ENCODE measurements at places on chromosomes 5 and 9. TPM values are rescaled to one million over a fixed set of nuclear protein-coding genes. Genes with fewer than 3 reads are reported as not detected.

The SH3TC2 gene
- total RNA-seq = 0.65 TPM

The DMAC1 gene
- total RNA-seq = 8.7 TPM

The SOHLH1 gene
- not detected for total RNA-seq

The ENHO gene
- total RNA-seq = not detected

The PCDHA9 gene
- total RNA-seq = 0.18 TPM

The FGF10 gene
- total RNA-seq = 3.8 TPM

The HAND1 gene
- total RNA-seq = not detected

The JAKMIP2 gene
- total RNA-seq = 0.57 TPM

The FAM151B gene
- 8.0 TPM for total RNA-seq

The PTPRD gene
- total RNA-seq = 6.9 TPM

The RFX3 gene
- total RNA-seq = 3.1 TPM

The SPINK7 gene
- total RNA-seq = not detected

The NKD2 gene
- total RNA-seq = 12.0 TPM

The WDR31 gene
- total RNA-seq = 1.8 TPM

The NTRK2 gene
- total RNA-seq = not detected

The SPATA31D3 gene
- total RNA-seq = not detected

The ADGRD2 gene
- total RNA-seq = not detected

The GTF2H2 gene
- 24.3 TPM for total RNA-seq

The RHOBTB3 gene
- 304 TPM for total RNA-seq

The GPR151 gene
- total RNA-seq = not detected

The SPINK13 gene
- total RNA-seq = 2.4 TPM

The OTP gene
- total RNA-seq = not detected

The EDIL3 gene
- 18.2 TPM for total RNA-seq

The KIF12 gene
- not detected for total RNA-seq

The SHOC1 gene
- total RNA-seq = under 0.01 TPM

The LOX gene
- 94.2 TPM for total RNA-seq

The MOCS2 gene
- 24.7 TPM for total RNA-seq

The BNC2 gene
- total RNA-seq = 27.5 TPM

The MARCOL gene
- total RNA-seq = 8.3 TPM

The TXNDC15 gene
- 192 TPM for total RNA-seq

The CATSPER3 gene
- total RNA-seq = 0.14 TPM

The FBP2 gene
- total RNA-seq = not detected

The GLRA1 gene
- total RNA-seq = not detected

The LRRC70 gene
- 0.57 TPM for total RNA-seq

The DNAH5 gene
- 2.3 TPM for total RNA-seq

The SPATA31C1 gene
- not detected for total RNA-seq

The CDKN2B gene
- 37.2 TPM for total RNA-seq

The PFN3 gene
- not detected for total RNA-seq

The KLHL3 gene
- 3.1 TPM for total RNA-seq

The MPDZ gene
- 47.5 TPM for total RNA-seq

The RNF208 gene
- total RNA-seq = under 0.01 TPM

The C5orf46 gene
- not detected for total RNA-seq

The PLEKHG4B gene
- not detected for total RNA-seq

The C7 gene
- 1.1 TPM for total RNA-seq

The NDOR1 gene
- 2.3 TPM for total RNA-seq

The PCDHB3 gene
- 0.55 TPM for total RNA-seq

The SEMA5A gene
- total RNA-seq = 5.3 TPM

The ARSB gene
- 17.0 TPM for total RNA-seq

The RLN2 gene
- total RNA-seq = not detected

The CCL27 gene
- total RNA-seq = not detected

The CD14 gene
- total RNA-seq = 8.8 TPM
